ENCODE measurements at places on chromosomes 11 and 22.

- H3K36me3 ChIP-seq = no peaks in the 10 kb centered on the region
- H3K27me3 ChIP-seq = no peaks in the 10 kb centered on the region
- DNase-seq = no peak
Observed at GRCh38 chr11:114571712-114572111, 12.0 kb upstream of the NXPE1 start.

GRCh38 chr11:112769584-112769983 is 191.6 kb upstream of the NCAM1 start:
- no peak overlapping the region for H3K27ac ChIP-seq
- peak; percentile 21 for DNase-seq
- no peaks in the 10 kb centered on the region for H3K27me3 ChIP-seq
- no peaks in the 10 kb centered on the region for H3K36me3 ChIP-seq
- H3K4me3 ChIP-seq = no peak overlapping the region

GRCh38 chr22:44811141-44811540 is 58.8 kb downstream of the ARHGAP8 start:
- no peak overlapping the region for H3K27ac ChIP-seq
- DNase-seq = no peak
- H3K36me3 ChIP-seq = no peaks in the 10 kb centered on the region
- H3K27me3 ChIP-seq = no peaks in the 10 kb centered on the region

- no peaks in the 10 kb centered on the region for H3K27me3 ChIP-seq
- peaks cover 11% of the 10 kb centered on the region for H3K36me3 ChIP-seq
- peak; percentile 11 for DNase-seq
Observed at GRCh38 chr22:19178065-19178656, 375 bp downstream of the SLC25A1 start.

- H3K4me3 ChIP-seq = peak overlapping the region; percentile 98
- peaks cover 19% of the 10 kb centered on the region for H3K36me3 ChIP-seq
- DNase-seq = no peak
- H3K27ac ChIP-seq = peak overlapping the region; percentile 84
- H3K4me1 ChIP-seq = peaks cover 38% of the 10 kb centered on the region
Observed at GRCh38 chr11:65613091-65613928, 711 bp downstream of the MAP3K11 start.

GRCh38 chr11:35389112-35389511 is 30.2 kb downstream of the SLC1A2 start:
- peaks cover 16% of the 10 kb centered on the region for H3K4me1 ChIP-seq
- H3K27ac ChIP-seq = no peak overlapping the region
- DNase-seq = no peak
- H3K27me3 ChIP-seq = no peaks in the 10 kb centered on the region
- H3K36me3 ChIP-seq = no peaks in the 10 kb centered on the region

DNA sequence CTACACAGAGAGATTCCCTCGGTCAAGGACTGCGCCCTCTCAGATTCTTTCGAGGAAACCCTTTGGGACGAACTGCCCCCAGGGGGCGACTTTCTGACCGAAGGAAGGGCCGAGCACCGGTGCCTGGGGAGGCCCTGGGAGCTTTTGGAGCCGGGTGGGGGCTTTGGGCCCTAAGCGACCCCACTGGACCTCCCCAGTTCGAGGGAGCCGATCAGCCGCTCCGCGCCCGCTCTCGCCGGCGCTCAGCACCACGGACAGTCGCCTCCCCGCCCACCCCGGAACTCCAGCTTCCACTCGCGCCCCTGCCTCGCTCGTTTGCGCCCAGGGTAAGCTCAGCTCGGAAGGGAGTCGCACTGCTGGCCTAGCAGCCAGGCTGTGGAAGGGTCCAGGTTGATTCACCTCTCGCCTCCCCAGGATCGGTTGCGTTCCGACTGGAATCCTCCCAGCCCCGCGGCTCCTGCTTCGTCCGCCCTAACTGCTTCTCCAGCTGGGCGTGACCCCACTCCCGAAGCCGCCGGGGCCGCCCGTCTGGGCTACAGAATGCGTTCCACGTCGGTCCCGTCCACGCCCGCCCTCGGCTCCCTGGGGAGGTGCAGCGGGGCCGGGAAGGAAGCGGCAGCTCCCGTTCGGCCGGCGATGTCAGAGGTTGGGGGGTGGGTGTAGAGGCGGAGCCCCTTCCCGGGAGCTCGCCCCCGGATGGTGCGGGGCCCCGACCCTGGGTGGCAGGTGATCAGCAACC is 428 bp downstream of the SCN3B start:
- H3K27me3 ChIP-seq = peaks cover 10% of the 10 kb centered on the region
- DNase-seq = peak; percentile 60
- H3K36me3 ChIP-seq = no peaks in the 10 kb centered on the region
- H3K27ac ChIP-seq = no peak overlapping the region

DNA sequence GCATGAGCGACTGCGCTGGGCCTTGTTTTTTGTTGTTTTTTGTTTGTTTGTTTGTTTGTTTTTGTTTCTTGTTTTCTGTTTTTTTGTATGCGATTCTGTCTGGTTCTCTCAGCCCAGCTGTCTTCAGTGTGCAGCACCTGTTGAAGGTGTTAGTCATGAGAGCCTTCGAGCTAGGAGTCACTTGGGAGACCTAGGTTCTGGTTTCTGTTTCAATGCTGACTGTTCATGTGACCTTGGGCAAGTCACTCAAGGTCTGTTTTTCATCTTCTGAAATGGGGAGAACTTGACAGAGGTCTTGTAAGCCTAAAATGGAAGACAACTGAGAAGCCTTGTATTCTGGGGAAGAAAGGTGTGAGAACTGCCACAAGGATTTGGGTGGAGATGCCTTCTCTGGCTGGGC is 1.8 kb downstream of the DCPS start:
- H3K27me3 ChIP-seq = no peaks in the 10 kb centered on the region
- H3K27ac ChIP-seq = no peak overlapping the region
- H3K36me3 ChIP-seq = peaks cover 3% of the 10 kb centered on the region

- H3K27me3 ChIP-seq = peaks cover 13% of the 10 kb centered on the region
- DNase-seq = no peak
- H3K36me3 ChIP-seq = no peaks in the 10 kb centered on the region
- no peaks in the 10 kb centered on the region for H3K4me1 ChIP-seq
- no peak overlapping the region for H3K4me3 ChIP-seq
- H3K27ac ChIP-seq = no peak overlapping the region
Observed at GRCh38 chr11:117916956-117917355, 12.2 kb downstream of the TMPRSS13 start.

- DNase-seq = no peak
- no peak overlapping the region for H3K4me3 ChIP-seq
- H3K4me1 ChIP-seq = peaks cover 9% of the 10 kb centered on the region
- no peaks in the 10 kb centered on the region for H3K36me3 ChIP-seq
- no peak overlapping the region for H3K27ac ChIP-seq
- no peaks in the 10 kb centered on the region for H3K27me3 ChIP-seq
Observed at GRCh38 chr11:78344676-78345075, 72.9 kb downstream of the GAB2 start.

DNA sequence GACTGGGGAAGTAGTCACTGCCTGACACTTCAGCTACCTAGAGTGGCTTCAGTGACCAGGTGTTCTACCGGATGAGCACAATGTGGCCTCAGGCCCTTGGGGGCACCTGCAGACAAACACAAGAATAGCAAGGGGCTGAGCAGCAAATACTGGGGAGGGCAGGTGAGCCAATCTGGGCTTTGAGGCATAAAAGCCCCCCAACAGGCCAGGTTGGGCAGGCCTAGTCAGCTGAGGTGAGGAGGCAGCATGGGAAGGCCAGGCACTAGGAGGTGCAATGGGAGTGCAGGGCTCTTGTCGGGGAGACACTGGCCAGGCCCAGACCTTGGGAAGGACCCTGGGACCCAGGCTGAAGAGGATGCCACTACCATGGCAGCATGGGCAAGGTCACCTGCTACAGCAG is 9.0 kb downstream of the UFD1 start:
- peaks cover 38% of the 10 kb centered on the region for H3K36me3 ChIP-seq
- no peak for DNase-seq
- H3K4me3 ChIP-seq = no peak overlapping the region
- H3K27ac ChIP-seq = no peak overlapping the region

- no peak overlapping the region for H3K4me3 ChIP-seq
- no peaks in the 10 kb centered on the region for H3K36me3 ChIP-seq
- H3K27me3 ChIP-seq = no peaks in the 10 kb centered on the region
- H3K27ac ChIP-seq = no peak overlapping the region
- DNase-seq = no peak
Observed at GRCh38 chr22:49528420-49528720, 299.3 kb downstream of the BRD1 start.

DNA sequence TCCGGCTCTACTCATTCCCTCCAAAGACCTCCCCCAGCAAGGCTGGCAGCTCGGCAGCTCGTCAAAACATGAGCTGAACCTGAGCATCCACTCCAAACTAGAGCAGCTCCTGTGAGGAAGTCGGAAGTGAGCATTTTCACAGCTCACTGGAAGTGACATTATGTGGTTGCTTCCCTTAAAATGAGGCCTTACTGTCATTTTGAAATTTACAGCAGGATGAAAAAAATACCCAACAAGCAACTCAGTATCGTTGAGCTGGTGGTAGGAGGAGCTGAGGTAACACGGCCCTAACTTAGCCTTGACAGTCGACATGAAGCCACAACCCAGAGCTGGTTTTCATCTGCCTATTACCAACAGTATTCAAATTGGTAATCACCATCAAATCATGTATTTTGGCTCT is 38.0 kb upstream of the ARFGAP3 start:
- H3K27ac ChIP-seq = no peak overlapping the region
- no peaks in the 10 kb centered on the region for H3K27me3 ChIP-seq
- H3K4me1 ChIP-seq = no peaks in the 10 kb centered on the region
- peaks cover 4% of the 10 kb centered on the region for H3K36me3 ChIP-seq

- no peak overlapping the region for H3K27ac ChIP-seq
- H3K4me1 ChIP-seq = no peaks in the 10 kb centered on the region
- no peak overlapping the region for H3K4me3 ChIP-seq
- H3K36me3 ChIP-seq = no peaks in the 10 kb centered on the region
- no peaks in the 10 kb centered on the region for H3K27me3 ChIP-seq
Observed at GRCh38 chr22:43031617-43032016, 16.7 kb upstream of the PACSIN2 start.

- H3K36me3 ChIP-seq = no peaks in the 10 kb centered on the region
- DNase-seq = no peak
- no peaks in the 10 kb centered on the region for H3K27me3 ChIP-seq
- peak overlapping the region; percentile 86 for H3K4me3 ChIP-seq
- H3K27ac ChIP-seq = no peak overlapping the region
Observed at GRCh38 chr11:111977146-111978027, 40.2 kb downstream of the DIXDC1 start.

DNA sequence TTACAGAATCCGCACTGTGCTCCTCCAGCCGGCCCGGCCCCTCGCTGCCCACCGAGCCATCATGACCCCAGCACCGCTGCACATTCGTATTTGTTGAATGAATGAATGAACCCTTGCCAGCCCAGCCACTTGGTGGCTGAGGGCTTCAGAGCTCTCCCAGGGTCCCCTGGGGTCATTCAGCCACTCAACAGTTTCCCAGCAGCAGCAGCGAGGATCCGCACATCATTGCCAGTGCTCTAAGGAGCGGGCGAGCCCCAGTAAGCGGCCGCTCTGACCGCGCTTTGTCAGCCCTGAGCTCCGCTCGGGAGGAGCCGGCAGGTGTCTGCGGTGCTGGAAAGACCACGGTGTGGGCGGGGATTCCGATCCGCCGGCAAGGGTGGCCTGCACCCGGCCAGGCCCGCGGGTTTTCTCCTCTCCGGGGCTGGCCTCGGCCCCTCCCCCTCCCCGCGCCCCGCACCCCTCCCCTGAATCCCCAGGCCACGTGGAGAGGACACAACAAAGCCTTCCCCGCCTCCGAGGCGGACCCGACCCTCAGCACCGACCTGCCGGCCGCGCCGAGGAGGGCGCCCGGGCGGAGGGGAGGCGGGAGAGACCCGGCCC is 563 bp downstream of the BID start:
- H3K4me1 ChIP-seq = peaks cover 11% of the 10 kb centered on the region
- H3K36me3 ChIP-seq = no peaks in the 10 kb centered on the region
- no peak overlapping the region for H3K27ac ChIP-seq
- peak overlapping the region; percentile 61 for H3K4me3 ChIP-seq
- no peak for DNase-seq

- no peak overlapping the region for H3K27ac ChIP-seq
- no peaks in the 10 kb centered on the region for H3K36me3 ChIP-seq
- H3K27me3 ChIP-seq = no peaks in the 10 kb centered on the region
- peaks cover 2% of the 10 kb centered on the region for H3K4me1 ChIP-seq
Observed at GRCh38 chr22:28244757-28245156, 325.7 kb upstream of the PITPNB start.

Data from fibroblast of lung (primary cell).